ENCODE measurements at places on chromosomes 11 and 22.

GRCh38 chr11:101705972-101706371, 122.2 kb upstream of the TRPC6 start:
- no peak for DNase-seq

GRCh38 chr11:38446336-38446735, 1848.3 kb upstream of the RAG2 start:
- no peak for DNase-seq

DNA sequence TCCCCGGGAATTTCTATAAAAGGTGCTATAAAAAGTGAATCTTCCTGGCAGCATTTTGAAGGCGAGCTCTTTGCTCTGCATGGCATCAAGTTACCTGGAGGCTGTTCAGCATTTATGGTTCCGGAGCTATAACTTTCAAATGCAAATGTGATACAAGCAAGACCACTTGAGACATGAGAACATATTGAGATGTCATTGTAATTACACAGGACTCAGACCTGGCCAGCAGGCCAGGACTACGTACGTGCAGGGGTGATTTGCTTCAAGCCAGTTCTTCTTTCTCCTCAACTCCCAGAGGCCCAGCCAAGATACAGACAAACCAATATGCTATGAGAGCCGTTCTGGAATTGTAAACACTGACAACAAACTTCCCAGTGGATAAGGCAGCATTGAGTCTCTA, 227.4 kb upstream of the FAT3 start:
- no peak for DNase-seq

DNA sequence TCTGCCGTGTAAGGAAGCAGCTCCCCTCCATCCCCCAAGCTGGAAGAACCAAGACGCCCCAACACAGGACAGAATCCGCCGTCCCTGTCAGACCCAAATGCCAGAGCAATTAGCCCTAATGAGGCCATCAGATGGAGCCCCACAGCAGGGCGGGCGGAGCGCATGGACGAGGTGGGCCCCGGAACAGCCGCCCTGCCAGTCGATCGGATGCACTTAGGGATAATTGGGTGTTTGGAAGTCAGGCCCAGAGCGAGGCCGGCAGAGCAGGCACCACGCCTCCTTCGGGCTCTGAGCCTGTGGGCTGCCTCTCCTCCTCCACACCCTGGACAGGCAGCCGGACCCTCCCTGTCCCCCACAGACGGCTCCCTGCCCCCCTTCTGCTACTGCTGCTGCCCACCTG, 5.5 kb upstream of the TH start:
- no peak for DNase-seq

DNA sequence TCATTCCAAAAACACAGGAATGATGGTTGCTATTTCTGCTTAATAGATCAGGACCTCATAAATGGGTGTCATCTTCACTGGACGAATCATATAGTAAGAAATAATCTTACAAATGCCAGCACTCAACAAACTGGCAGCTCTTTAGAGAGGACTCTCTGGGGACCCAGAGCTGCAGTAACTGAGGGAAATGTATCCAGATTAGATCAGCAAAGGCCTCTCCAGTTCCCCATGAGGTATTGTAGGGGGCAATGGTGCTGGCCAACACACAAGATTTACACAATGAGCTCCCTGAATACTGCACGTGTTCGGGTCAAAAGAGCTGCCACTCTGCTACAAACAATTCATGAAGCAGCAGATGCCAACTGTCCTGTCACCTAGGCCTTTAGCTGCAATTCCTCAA, 110.2 kb downstream of the RBFOX2 start:
- no peak for DNase-seq

DNA sequence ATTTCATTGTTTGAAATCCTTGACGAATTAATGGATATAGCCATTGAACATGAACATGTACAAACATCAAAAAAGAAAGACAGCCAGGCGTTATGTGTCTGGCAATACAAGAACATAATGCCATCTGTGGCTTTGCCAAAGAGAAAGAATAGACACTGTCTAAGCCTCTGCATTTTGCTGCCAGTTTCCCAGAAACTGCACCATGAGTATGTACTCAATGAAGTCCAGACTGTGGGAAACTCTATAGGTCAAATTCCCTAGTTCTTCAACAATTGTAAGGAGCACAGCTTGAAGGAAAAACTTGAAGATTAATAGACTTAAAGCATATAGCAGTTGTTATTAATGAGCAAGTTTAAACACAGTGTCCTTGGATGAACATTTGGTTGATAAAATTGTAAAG, 71.3 kb downstream of the BBOX1 start:
- no peak for DNase-seq

- DNase-seq, result no peak
Measured at GRCh38 chr11:131428853-131429252, 58.4 kb downstream of the NTM start.

DNA sequence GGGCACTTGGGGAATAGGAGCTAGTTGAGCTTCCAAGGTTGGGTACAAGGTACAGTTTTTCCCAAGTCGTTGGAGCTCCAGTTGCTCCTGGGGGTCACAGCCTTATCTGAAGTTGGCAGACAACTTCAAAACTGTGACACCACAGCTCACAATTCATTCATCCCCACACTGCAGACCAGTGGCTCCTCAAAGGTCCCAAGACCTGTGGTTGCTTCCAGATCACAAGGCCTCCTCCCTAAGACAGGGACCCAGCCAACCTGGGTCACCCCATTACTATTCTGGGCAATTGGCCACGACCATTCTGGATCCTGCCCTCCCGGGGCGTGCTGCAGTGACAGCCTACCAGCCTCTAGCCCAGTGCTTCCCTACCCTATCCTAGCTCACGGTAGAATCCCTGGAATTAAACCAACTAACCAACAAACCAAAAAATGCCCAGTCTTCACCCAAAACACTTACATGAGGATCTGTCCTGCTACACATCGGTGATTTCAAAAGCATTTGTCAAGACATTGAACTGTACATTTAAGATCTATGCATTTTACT, 862 bp upstream of the PDXP start:
- DNase-seq, result no peak

GRCh38 chr22:28788601-28789000, 11.8 kb downstream of the XBP1 start:
- no peak for DNase-seq

GRCh38 chr22:17106161-17106784, 14.9 kb downstream of the TMEM121B start:
- no peak for DNase-seq
